ENCODE measurements at places on chromosomes 12 and 14.

- DNase-seq: no peak
Observed at GRCh38 chr12:81888106-81888740, 129.1 kb upstream of the PPFIA2 start.

DNA sequence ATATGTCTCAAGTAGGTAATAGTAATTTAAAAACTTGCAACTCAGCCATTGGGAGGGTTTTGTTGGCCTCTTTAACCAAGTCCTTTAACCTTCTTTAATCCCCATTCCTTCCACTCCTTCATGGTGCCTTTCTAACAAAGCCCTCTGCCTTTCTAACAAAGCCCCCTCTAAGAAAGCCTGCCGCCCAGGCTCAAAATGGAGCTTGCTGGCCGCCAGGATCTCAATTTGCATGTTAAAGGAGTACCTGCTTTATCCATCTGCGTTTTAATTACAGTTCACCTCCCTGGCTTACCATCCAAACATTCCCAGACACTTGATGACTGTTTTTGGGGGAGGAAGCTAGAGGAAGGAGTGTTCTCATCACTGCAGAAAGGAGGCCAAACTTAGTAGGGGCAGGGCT lies 183.4 kb downstream of the PTPN11 start:
- no peak for DNase-seq

DNA sequence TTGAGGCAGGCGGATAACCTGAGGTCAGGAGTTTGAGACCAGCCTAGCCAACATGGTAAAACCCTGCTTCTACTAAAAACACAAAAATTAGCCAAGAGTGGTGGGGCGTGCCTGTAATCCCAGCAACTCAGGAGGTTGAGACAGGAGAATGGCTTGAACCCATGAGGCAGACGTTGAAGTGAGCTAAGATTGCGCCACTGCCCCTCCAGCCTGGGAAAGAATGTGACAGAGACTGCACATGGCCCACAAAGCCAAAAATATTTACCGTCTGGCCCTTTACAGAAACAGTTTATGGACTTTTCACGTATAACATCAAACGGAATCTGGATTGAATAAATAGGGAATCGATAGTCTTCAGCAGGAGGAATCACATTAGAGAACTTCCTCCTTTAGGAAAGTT lies 3.5 kb downstream of the RSRC2 start:
- DNase-seq: peak; percentile 19

GRCh38 chr14:25756876-25757275 lies 706.9 kb upstream of the STXBP6 start:
- DNase-seq: no peak

DNA sequence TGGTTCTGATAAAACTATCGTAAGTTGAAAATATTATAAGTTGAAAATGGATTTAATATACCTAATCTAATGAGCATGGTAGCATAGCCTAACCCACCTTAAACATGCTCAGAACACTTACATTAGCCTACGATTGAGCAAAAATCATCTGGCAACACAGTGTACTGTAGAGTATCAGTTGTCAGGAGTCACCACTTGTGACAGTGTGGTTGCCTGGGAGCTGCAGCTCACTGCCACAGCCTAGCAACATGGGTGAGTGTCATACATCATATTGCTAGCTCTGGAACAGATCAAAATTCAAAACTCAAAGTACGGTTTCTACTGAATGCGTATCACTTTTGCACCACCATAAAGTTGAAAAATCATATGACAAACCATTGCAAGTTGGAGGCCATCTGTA lies 203.5 kb downstream of the ATXN7L3B start:
- DNase-seq: no peak

GRCh38 chr14:55126932-55127459 lies 2.1 kb upstream of the LGALS3 start:
- peak; percentile 35 for DNase-seq

- no peak for DNase-seq
Observed at GRCh38 chr12:28346567-28346966, 156.3 kb downstream of the CCDC91 start.

GRCh38 chr14:81172353-81172752 lies 48.4 kb downstream of the GTF2A1 start:
- no peak for DNase-seq

DNA sequence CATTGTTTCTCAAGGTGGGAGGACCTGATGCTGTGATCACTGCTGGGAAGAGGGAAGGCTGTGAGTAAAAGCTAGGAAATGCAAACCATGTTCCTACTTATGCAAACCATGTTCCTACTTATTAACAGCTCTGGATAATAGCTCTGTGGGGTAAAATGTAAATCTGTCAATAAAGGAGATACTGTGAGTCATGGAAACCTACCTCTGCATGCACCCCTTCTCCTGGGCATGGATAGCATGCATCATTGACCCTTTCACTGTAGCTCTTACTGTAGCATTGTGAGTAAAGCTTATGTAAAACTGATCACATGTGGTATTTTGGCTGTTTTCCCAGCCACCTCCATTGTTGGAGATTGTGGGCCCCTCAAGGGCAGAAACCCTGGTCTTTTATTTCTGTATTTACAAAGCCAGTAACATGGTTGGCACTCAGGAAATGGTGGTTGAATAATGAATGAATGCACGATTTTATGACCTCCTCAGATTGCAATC lies 253.7 kb downstream of the GRIN2B start:
- no peak for DNase-seq

- no peak for DNase-seq
Observed at GRCh38 chr14:89470401-89470800, 53.4 kb upstream of the FOXN3 start.

- no peak for DNase-seq
Observed at GRCh38 chr14:63076488-63076887, 31.2 kb upstream of the KCNH5 start.

DNA sequence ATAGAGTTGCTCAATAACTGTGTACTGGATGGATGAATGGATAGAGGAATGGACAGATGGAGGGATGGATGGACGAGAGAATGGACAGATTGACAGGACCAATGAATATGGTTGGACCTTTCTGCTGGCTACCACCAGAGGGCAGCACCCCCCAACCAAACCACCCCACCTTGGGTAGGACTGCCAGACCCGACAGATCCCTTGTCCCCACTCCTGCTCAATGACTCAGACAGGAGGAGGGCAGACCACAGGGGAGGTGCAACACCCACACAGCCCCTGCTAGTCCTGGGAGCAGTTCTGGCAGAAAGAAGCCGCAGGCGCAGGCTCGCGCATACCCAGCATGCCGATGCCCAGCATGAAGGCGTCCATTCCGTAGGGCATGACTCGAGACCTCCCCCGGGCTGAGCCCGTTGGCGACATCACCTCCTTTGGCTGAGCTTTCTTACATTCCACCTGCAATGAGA lies 12.4 kb downstream of the MSI1 start:
- DNase-seq: peak; percentile 90

DNA sequence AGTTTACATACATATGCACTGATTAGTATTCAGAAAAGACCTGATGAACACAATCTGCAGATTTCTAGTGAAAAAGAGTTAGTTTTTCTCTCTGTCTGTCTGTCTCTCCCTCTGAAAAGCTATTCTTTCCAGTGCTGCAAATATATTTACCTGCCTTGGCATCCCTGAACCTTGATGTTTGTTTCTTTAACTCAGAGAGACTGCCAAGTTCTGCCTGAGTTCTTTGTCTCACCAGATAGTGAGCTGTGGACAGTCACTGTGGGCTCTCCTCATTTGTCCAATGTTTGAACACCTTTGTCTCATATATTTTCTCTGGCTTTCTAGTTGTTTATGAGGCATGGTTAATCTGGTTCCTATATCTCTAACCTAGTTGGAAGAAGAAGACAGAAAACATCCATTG lies 250.4 kb downstream of the SOX5 start:
- DNase-seq: no peak

GRCh38 chr14:92499234-92499633 lies 14.3 kb upstream of the RIN3 start:
- DNase-seq: no peak

DNA sequence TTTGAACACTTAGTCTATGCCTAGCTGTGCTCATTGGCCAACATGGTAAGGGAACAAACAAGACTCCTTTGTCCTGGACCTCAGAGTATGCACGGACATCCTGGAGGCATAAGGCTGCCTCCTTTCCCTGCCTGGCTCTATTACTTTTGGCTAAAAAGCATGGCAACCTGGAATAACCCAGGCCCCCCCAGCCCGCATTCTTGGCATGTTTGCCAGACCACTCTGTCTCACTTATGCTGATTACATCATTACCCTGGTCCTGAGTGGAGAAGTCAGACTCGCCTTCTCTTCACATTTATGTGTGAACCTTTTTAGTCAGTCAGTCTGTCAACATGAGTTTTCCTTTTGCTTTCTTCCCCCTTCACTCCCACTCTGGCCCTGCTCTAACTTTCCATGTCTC lies 58.0 kb upstream of the ELK3 start:
- peak; percentile 16 for DNase-seq

DNA sequence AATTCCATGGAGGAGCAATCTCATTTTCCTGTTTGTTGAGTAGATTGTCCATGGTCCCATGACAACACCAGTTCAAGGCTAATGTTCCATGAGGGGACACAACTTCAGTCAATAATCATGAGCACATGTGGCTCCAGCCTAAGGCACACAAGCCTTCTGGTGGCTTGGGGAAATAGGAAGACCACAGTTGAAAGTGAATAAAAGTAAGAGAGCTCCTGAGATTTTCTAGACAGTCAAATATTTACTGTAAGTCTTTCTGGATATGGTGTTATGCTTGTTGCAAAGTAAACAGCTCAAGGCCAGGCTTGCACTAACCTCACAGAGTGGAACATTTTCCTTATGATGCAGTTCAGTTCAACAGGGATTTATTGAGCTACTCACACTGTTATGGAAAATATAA lies 206.9 kb upstream of the SLC38A2 start:
- no peak for DNase-seq

DNA sequence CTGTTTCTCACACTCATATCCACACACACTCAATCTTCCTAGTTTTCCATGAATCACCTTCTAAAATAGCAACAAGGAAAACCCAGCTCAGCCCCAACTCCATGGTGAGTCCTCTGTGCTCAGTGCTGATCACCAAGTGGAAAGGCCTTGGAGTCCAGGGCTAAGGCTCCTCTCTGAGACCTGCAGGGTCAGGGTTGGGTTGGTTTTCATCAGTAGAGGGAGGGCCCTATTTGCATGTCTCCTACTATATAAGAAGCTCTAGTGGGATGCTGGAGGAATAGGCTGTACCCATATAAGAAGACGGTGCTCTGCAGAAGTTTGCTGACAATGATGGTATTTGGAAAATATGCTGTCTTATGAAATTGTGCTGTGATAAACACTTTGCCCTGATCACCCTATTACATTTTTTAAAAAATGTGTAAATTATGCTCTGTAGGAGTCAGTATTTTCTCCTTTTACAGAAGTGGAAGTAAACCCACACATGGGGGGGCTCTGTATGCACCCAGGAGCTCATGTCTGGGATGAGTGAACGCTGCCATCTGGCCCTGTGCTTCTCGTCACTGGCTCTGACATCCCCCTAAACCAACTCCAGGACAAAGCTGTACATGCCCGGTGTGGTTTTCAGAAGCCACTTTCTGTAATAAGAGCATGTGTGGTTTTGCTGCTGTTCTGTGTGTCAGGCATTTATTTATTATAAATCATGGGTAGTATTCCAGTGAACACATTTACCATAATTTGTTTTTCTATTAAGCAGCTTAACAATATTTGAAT lies 536.3 kb downstream of the TMEM121 start:
- no peak for DNase-seq

- no peak for DNase-seq
Observed at GRCh38 chr12:17954788-17955187, 135.2 kb downstream of the RERGL start.

DNA sequence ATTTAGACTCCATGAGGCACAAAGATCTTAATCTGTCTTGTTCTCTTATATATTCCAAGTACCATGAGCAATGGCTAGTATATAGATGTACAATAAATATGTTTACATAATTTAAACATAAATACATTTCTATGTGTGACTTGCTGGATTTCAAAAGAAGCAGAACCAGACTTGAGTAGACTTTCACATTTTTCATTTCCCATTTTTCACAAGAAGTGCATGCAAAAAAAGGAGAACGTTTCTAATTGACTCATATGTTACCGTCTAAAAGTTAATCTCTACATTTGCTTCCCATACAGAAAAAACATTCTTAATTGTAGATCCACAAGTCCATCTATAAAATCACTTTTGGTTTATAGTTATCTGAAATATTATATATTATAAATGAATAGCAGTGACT lies 256.5 kb upstream of the USP15 start:
- DNase-seq: no peak

DNA sequence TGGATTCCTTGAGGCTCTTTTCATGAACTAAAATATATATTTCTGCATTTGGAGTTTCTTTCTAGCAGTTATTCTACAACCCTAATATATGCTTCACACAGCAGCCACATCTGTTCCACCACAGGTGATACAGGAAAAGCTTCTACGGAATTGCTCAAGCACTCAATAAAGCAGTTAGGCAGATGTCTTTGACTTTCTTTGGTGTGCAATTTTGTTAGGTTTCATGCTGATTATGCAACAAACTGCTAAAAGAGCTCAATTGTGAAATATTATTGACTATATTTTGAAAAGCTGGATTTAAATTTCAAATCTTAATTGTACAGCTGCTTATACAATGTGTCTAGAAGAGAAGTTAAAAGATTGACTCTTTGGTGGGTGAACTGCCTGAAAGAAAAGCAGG lies 1055.6 kb upstream of the FBXO33 start:
- no peak for DNase-seq

- DNase-seq: peak; percentile 77
Observed at GRCh38 chr12:102769323-102769916, 147.6 kb downstream of the PAH start.

DNA sequence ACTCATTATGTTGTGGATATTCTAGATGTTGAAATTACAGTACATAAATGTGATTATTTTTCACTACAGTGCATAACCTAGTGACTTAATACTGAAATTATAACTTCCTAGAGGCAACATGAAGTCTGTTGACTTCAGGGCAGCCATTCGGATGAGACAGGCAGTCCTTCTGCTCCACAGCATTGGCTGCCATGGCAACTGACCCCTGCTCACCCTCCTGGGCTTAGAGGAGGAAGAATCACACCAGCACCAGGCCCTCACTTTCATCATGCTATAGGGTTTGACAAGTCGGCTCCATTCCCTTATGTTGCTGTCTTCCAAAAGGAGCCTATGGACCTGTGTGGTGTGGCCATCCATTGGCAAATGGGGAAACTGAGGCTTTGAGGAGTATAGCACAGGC lies 233.5 kb upstream of the TMEM132C start:
- no peak for DNase-seq

DNA sequence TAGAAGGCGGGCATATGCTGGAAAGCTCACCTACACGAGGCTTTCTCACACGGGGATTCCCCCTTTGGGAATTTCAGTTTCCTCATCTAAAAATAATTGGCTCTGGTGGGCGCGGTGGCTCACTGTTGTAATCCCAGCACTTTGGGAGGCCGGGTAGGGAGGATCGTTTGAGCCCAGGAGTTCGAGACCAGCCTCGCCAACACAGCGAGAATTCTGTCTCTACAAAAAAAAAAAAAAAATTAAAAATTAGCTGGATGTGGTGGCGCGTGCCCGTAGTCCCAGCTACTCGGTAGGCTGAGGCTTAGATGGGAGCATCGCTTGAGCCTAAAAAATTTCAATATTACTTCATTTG lies 400 bp upstream of the NDUFA12 start:
- DNase-seq: no peak

- DNase-seq: no peak
Observed at GRCh38 chr12:120666571-120667390, 20.2 kb upstream of the MLEC start.

All from hepatocyte (in vitro differentiated cells).